Activated T-cell treated with anti-CD3 and anti-CD28 coated beads, Interleukin-2, amount 50 U/mL, for 1 hour (primary cell): ENCODE measurements at places on chromosomes 13 and 19.

- DNase-seq = no peak
These were observed 2.8 kb downstream of the SEMA6B start for GRCh38 chr19:4556597-4557127.

GRCh38 chr19:6252066-6252465, 27.7 kb downstream of the MLLT1 start:
- no peak for DNase-seq

DNA sequence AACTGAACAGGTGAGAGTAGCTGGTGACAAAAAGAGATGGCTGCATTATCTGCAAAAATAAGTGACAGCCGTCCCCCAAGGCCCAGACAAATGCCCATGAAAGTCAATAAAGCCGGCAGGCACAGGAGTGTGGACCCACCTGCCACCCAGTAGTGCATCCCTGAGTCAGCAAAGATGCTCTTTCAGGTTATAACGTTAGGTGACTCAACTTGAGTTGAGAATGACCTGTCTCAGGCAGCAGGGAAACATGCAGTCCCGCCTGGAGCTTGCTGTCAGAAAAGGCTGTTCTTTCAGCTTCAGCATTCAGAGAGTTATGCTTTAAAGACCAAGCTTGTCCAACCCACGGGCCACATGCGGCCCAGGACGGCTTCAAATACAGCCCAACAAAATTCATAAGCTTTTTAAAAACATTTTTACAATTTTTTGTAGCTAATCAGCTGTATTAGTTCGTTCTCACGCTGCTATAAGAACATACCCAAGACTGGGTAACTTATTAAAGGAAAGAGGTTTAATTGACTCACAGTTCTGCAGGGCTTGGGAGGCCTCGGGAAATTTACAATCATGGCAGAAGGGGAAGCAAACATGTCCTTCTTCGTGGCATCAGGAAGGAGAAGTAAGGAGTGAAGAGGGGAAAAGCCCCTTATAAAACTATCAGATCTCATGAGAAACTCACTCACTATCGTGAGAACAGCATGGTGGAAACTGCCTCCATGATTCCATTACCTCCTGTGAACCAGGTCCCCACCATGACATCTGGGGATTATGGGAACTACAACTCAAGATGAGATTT, 110.4 kb downstream of the RAB20 start:
- no peak for DNase-seq

DNA sequence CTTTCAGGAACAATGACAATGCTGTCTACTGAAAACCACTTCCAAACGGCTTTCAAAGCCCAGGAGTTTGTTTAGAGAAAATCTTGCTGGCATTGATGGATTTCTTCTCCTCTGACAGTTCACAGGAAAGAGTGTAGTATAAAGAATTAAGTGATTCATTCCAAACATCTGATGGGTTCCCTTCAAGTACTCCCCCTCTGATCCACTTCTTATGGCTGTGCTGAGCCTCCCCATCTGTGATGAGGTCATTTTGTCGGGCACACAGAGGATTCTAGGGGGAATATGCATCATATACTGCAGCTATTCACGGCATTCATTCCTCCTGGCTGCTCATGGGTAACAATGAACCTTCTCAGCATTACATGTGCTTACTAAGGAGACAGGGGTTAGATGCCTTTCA, 107.9 kb downstream of the RGCC start:
- DNase-seq = no peak

DNA sequence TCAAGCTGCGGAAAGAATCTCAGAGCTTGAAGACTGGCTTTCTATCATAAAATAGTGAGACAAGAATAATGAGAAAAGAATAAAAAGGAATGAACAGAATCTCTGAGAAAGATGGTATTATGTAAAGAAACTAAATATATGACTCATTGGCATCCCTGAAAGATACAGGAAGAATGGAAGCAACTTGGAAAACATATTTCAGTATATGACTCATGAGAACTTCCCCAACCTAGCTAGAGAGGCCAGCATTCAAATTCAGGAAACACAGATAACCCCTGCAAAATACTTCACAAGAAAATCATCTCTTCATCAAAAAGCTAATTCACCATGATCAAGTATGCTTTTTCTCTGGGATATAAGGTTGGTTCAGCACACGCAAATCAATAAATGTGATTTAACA, 2318.0 kb downstream of the PCDH9 start:
- DNase-seq = no peak

DNA sequence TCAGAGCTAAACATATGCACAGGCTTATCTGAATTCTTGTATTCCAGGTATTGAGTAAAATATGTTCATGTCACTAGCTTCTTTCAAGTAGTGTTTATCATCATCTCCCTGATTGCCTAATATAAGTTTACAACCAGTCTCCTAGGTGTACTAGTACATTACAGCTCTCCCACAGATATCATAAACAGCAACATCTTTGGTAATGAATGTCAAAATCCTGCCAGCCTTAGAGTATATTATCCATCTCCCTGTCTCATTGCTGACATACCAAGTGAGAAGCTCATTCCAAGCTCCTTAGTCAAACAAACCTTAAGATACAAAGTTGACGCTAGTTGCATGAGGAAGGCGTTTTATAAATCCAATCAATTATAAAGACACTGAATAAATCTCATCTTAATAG, 689.1 kb upstream of the GPC6 start:
- DNase-seq = no peak

DNA sequence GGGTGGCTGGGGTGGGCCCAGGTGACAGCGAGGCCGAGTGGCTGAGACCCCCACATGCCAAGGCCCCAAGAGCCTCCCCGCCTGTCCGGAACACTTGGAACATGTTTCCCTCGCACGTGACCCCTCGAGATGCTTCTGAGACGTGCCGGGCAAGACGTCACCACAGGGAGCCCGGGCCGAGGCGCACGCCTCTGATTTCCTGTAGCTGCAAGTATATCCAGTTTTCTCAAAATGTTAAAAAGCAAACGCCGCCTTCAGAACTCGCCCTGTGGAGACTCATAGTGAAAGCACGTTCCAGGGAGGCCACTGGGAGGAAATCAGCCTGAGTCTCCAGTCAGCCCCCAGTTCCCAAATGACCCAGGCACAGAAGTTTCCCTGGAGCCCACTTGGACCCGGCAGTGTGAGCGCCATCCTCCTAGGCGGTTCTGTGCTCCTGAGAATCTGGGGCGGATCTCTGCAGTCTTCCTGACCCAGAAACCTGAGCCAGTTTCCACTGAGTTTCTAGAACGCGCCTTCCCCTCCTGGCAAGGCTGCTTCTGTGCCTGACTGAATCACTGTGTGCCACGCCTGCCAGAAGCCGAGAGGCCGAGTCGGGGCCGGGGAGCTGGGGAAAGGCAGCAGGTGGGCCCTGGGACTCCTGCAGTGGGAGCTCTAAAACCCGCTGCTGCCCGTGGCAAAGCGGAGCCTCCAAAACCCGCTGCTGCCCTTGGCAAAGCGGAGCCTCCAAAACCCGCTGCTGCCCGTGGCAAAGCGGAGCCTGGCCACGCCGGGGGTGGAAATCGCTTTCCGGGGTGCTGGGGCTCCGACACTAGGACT, 179.3 kb downstream of the KDM4B start:
- peak; percentile 22 for DNase-seq

DNA sequence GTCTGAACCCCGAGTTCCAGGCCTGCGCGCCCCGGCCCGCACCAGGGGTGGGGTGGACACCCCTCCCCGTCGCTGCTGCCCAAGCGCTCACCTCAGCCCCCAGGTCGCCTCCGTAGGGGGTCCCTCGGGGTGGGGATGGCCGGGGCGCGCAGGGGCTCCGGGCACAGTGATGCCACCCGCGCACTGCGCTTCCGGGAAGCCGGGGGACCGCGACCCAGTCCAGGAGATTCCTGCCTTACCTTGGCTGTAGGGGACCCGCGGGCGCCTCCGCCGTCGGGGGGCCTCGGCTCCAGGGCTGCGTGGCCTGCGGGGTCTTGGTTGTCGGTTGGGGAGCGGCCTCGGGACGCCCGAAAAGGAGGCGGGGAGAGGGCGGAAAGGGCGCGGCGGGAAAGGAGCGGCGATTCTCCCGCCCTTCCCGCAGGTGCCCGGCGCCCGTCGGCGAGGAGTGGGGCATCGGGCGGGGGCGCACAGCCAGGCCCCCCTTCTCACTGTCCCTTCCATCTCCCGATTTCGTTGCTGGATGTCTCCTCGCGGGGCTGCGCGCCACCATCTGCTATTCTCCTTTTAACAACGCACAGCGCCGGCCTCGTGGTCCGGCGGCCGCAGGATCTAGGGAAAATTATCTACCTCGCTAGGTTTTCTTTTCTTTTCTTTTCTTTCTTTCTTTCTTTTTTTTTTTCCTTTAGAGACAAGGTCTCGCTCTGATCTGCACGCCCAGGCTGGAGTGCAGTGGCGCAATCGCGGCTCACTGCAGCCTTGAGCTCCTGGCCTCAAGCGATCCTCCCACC, at the start of gene KEAP1:
Gene KEAP1, minus strand, starts transcription at position 355 of the 788 bp plus-strand sequence. CDS start 3,323 bp downstream, outside the sequence.
- no peak for DNase-seq

DNA sequence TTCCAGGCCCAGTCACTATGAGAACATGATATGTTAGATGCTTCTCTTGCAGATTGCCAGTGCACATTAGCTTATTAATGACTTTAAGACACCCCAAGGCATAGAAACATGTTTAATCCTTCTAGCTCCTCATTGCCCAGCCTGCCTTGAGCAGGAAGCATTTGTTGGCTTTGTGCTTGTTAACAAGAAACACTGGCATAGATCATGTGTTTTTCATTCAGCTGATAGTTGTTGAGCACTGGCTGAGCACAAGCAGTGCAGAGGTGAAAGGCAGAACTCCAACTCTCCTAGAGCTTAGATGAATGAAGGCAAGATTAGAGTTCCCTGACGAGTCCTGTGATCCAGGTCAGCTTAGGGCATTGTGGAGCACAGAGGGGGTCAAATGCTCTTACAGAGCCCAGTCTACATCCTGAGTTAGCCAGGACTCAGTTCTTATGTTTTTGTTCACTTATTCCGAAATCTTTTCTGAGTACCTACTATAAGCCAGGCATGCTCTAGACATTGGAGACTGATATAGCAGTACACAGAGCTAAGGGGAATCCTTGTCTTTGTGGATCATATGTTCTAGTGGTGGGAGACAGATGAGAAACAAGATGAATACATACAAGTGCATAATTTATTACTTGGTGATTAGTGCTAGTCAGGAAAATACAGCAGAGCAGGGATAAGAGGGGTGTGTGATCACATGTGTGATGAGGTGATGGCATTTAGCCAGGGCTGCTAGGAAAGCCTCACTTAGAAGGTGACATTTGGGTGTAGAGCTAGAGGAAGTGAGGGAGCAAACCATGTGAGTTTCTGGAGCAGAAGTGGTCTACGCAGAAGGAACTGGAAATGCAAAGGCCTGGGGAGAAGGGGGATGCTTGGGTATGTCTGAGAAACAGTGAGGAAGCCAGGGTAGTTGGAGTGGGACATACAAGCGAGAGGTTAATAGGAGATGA, 101.2 kb downstream of the WASF3 start:
- no peak for DNase-seq

DNA sequence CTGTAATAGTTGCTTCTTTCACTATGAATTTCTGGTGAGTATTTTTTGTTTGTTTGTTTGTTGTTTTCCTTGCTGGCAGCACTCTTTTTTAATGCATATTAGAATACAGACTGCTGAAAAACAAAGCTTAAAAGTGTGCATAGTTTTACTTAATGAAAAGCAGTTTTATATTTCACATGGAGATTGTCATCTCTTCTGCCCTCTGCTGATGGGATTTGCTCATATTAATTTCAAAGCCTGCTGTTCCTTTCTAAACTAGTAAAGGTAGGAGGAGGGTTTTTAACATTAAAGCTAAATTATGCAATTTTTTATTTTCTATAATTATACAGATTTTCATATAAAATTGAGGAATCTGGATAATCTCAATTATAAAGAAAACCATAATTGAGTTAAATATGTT, 692.6 kb upstream of the SLITRK1 start:
- DNase-seq = no peak

GRCh38 chr13:41780715-41781706, 179.9 kb downstream of the VWA8 start:
- DNase-seq = no peak

GRCh38 chr19:31181535-31181934, 167.7 kb downstream of the TSHZ3 start:
- no peak for DNase-seq
